Psoas muscle (tissue), 8 donors: ENCODE measurements at places on chromosomes 1 and 21. TPM values are rescaled to one million over a fixed set of nuclear protein-coding genes. Genes with fewer than 3 reads are reported as not detected.

GRCh38 chr1:11238311-11238710 lies 24.0 kb downstream of the MTOR start:
- DNase-seq, result no peak

DNA sequence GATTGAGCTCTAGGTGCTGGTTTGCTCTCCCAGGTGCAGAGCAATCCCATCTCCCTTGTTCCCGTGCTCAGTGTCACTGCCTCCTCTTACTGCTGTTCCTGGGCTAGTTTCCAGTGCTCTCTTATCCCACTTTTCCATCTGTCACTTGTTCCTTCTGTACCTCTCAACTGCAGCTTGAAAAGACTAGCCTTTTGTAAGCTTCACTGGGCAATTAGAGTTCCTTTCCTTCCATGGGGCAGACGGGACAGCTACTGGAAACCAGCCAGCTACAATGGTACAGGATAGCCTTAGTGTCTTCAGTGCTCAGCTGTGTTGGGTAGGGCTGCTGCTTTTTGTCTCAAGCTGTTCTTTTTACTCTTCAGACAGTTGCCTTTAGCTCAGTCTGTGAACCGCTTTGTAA lies 31.6 kb downstream of the AGT start:
- no peak for DNase-seq

DNA sequence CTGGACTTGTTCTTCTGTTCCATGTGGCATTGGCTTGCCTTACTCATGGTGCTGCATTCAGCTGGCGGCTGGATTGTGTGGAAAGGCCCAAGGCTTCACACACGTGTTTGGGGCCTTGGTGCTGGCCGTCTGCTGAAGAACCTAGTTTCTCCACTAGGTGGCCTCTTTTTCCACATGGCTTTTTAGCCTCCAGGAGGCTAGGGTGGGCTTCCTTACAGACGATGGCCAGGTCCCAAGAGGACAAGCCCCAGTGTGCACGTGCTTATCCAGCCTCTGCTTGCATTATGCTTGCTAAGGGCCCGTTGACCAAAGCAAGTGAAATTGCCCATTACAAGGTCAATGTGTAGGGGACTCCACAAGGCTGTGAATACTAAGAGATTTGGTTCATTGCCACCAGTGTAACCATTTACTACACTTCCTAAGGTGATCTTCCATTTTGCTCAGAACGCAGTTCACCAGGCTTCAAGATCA lies 47.5 kb upstream of the FOXO6 start:
- no peak for DNase-seq

Gene CYYR1
- polyA plus RNA-seq, result 7.7 TPM

Gene SLFNL1
- 0.13 TPM for polyA plus RNA-seq
